AML-193 (cell line): ENCODE measurements at places on chromosomes 2 and 18.

- DNase-seq: peak; percentile 3
These were observed 211.7 kb upstream of the REV1 start for GRCh38 chr2:99701503-99701902.

DNA sequence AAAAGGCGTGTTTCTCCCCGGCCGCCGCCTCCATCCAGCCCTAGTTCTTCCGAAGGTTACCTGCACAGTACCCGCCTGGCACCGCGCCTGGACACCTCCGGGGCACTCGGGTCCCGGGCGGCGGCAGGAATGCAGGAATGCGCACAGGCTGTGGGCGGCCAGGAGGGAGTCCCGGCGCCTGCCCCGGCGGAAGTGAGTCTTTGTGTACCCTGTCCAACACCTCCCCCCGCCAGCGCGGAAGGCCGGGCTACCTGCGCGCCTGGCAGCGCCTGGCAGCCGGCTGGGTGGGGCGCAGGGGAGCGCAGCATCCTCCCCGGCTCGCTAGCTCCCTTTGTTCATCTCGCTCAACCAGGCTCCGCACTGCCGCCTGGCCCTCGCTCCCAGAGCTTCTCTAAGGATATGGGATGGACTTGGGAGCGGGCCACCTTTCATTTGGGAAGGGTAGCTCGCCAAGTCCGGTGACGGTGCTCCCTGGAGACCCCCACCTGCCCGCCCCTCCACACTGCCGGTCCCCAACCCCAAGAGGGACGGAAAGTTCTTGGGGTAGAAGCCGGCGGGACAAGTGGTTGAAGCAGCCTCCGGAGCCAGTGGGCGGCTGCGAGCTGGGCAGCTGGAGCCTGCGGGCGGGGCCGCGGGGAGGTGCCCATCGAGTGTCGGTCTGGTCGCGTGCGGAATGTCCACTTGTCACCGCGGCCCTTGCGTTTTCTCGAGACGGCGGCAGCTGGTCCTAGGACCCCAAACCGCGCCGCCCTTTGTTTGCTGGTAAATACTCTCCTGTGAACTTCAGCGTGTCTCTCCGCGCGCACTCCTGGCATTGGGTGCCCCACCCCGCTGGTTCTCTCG is 1.2 kb upstream of the ST6GAL2 start:
- no peak for DNase-seq

DNA sequence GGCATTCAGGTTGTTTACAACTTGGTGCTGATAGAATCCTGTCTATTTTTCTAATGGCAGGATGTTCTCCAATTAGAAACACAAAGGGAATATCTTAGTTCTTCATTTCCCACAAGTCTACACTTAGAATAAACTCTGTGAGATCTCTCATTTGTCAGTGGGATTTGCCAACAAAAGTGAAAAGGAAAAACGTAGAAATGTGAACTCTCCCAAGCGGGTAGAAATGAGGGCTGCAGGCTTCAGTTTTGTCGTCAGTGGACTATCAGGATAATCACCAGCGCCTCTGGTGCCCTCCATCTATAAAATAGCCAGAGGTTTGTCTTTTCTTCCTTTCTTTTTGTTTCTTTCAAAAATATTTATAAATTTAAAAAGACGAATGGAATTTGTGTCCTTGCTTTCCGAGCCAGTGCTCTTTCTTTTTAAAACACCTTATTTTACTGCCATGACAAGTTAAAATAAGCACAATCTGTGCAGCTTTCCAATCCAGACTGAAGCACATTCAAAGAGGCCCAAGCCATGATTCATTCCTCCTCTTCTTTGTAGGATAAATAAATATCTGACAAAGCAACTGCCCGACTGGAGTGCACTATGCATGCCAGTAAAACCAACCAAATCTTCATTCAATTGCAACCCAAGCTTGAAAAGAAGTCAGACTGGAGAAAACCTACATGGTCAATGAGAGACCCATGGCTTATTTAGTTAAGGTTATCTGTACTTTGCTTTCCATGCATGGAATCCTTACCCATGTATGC is 185.8 kb downstream of the ANKRD44 start:
- no peak for DNase-seq

GRCh38 chr18:24726727-24727492 is 266.5 kb downstream of the HRH4 start:
- DNase-seq: peak; percentile 52

- DNase-seq: no peak
These were observed at the start of gene PRSS56 for GRCh38 chr2:232519581-232520438. Gene PRSS56, plus strand, starts transcription at chr2:232520388. Its CDS starts 211 bp downstream, at chr2:232520599.

DNA sequence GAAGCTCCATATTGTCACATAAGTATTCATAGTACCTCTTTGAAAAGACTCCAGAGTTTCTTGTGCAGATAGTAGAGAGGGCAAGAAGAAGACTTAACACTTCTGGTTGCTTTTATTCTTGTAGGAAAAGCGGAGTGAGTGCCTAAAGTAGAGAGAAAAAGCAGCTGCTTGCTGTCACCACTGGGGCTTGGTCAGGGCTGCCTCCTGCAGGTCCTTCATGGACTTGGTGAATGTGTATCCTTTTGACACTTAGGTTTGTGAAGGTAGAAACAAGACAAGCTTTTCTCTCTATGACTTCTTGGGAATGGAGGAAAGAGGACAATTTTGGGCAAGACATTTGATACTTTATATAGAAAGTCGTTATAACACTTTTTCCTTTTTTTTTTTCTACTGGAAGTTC is 312.8 kb upstream of the FANCL start:
- no peak for DNase-seq

GRCh38 chr2:235005603-235006259 is 53.9 kb downstream of the SH3BP4 start:
- no peak for DNase-seq

DNA sequence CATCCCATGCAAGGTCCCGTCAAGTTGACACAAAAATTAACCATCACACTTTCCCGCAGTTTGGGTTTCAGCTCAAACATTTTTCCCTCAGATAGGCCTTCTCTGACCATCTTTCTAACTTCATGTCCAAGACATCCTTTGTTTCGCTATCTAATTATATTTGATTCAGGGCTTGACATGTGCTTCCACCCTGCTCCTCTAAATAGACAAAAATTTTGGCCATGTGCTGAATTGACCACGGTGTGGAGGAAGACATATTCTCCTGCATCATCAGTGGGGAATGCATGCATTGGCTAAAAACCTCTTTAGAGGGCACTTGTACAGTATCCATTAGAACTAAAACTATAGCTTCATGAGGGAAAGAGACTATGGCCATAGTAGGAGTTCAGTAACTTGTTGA is 81.2 kb downstream of the PLCL1 start:
- DNase-seq: no peak

- no peak for DNase-seq
These were observed 11.5 kb downstream of the ROCK1 start for GRCh38 chr18:21100146-21100545.

DNA sequence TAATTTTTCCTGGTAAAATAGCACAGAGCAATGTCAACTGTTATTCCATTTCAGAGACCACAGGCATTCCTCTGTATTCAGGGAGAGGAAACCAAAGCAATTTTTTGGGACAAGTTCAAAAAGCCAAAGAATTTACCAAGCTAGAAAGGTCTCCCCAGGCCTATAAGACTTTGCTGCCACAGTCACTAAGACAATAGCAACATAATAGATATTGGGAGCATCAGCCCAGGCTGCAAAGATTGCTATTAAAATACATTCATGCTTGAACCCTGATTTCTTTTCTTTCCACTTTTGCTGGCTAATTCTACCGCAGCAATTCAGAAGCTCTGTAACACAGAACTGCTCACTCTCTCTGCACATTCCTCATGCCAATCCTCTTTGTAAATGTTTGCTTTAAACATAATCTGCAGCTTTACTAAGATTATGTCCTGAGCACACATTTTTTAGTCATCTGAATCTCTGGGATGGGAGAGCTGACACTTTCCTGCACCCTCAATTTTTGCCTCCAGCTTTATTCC is 76.3 kb downstream of the CLHC1 start:
- no peak for DNase-seq

DNA sequence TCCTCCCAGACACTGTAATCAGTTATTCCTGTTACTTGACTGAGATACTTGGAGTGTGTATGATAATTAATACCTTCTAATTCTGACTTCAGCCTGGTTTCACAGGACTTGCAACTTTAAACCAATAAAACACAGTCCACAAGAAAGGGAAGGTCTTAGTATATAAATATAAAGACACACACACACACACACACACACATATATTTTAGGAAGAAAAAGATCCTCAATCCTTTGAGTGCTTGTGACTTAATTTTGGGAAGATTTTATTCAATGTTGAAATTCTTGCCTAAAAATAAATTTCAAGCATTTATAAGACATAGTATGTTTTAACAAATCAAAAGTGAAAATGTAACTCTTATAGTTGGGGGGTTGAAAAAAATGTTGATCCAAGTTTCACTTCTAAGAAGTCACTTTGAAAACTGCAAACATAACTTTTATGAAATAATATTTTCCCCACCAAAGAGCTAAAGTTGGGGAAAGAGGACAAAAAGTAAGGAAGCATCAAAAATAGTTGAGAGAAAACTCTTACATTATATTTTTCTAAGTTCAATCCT is 824 bp upstream of the VPS54 start:
- peak; percentile 33 for DNase-seq

DNA sequence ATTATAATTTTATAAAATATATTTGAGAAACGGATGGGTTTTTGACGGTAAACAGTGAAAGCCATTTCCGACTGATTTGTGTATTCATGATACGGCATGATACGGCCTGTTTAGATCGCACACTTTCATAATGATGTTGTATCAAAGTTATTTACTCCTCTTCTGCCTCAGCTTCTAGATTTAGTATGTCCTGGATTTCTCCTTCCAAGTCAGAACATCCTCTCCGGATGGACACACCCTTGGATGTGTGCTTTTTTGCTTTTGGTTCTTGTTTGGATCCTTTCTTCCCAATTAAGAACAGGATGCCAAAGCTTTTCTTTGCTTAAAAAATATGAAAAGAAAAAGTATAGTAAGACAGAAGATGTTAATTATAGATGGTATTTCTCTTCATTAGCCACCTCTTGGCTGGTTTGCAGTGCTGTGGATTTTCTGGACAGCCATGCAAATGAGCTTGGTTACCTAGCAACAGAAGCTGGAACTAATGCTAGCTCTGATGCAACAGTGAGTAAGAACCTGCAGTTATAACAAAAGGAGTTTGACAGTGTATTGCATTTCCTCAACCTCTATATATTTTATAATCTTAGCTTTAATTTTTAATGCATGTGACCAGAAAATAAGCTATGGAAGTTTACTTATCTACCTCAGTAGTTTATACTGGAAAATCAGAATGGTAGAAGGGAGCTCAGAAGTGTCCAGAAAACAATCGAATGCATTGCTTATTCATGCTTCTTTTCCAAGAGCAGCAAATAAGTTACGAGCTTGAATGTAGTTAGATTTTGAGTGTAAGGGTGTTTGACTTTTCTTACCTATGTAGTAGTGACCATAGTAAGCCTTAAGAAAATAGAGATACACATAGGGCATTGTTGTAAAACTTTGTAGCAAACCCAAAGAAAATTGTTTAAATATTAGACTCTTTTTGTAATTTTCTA is 27.9 kb downstream of the RMND5A start:
- DNase-seq: peak; percentile 55

DNA sequence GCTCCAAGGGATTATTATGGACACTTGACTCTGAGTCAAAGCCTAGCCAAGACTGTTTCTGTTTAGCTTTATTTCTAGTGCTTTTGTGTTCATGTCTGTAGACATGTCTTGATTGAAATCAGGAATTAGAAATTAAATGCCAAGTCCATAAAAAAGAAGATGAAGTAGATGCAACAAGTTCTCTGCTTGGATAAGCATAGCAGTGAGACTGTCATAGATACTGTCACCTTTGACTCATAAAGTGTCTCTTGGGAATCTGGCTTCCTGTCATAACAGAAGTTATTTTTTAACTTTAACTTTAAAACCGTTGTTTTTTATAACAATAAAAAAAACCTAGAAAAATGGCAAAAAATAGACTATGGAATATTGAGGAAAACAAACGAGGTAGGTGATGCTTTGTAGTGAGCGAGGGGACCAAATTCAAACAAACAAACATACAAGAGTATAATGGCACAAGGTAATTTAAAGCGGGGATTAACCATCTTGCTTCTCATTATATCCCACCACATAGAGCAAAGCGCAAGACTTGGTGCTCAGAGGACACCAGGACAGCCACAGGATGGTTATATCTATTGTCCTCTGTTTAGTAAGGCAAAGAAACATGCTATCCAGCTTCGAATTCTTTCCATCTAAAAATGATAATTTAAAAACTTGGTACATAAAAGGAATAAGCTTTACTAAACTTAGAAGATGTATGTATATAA is 64.6 kb downstream of the CD226 start:
- DNase-seq: no peak

GRCh38 chr2:185161701-185162100 is 563.4 kb downstream of the ZNF804A start:
- no peak for DNase-seq

DNA sequence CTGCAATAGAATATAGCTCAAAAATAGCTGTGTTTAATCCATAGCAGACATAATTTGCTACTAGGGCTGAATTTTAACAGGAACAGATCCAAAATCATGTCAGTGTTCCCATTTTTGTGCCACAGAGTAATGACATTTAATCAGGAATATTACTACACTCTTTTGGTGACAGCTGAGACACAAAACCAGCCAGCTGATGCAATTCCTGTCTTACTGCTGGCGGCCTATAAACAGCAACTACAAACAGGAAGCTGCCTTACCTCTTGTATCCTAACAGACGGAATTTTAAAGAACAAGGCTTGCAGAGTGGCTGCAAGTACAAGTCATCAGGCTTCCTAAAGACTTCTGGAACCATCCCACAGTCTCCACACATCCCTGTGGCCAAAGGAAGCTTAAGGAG is 218.1 kb downstream of the ZNF521 start:
- no peak for DNase-seq

GRCh38 chr2:129805899-129806298 is 173.6 kb upstream of the RAB6C start:
- DNase-seq: no peak

GRCh38 chr2:20456636-20457426 is 10.0 kb downstream of the RHOB start:
- no peak for DNase-seq

GRCh38 chr2:54941248-54941984 is 108.8 kb downstream of the RTN4 start:
- DNase-seq: no peak

DNA sequence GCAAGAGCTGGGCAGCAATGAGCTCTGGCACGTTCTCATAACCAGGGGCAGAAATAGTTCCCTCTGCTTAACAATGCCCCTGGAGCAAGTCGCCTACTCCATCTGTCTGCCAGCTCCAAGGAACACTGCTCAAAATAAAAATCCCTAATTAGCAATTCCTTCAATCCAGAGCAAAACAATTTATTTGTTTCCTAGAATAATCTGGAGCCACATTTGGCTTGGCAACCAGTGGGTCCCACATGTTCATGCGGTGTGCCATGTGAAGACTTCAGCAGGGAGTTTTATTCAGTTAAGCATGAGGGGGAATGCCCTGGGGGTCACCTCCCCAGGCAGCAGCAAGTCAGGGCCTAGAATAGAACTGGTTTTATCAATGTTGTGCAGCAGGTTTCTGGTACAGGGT is 7.6 kb upstream of the EGR4 start:
- DNase-seq: no peak

GRCh38 chr2:168903888-168904287 is 2.8 kb downstream of the G6PC2 start:
- DNase-seq: no peak
